ENCODE measurements at places on chromosomes 4 and X.

GRCh38 chrX:8773117-8773516 lies 28.1 kb downstream of the FAM9A start:
- H3K4me1 ChIP-seq, result no peaks in the 10 kb centered on the region
- no peaks in the 10 kb centered on the region for H3K27me3 ChIP-seq
- no peak for DNase-seq
- H3K36me3 ChIP-seq, result no peaks in the 10 kb centered on the region
- H3K27ac ChIP-seq, result no peak overlapping the region
- no peak overlapping the region for H3K4me3 ChIP-seq

GRCh38 chrX:3442691-3443090 lies 96.2 kb upstream of the MXRA5 start:
- DNase-seq, result no peak
- H3K36me3 ChIP-seq, result no peaks in the 10 kb centered on the region
- no peak overlapping the region for H3K4me3 ChIP-seq
- H3K4me1 ChIP-seq, result no peaks in the 10 kb centered on the region
- H3K27ac ChIP-seq, result no peak overlapping the region
- H3K27me3 ChIP-seq, result no peaks in the 10 kb centered on the region

GRCh38 chr4:18735740-18736268 lies 714.2 kb upstream of the LCORL start:
- H3K4me1 ChIP-seq, result no peaks in the 10 kb centered on the region
- no peak for DNase-seq
- H3K27ac ChIP-seq, result no peak overlapping the region
- no peaks in the 10 kb centered on the region for H3K27me3 ChIP-seq

DNA sequence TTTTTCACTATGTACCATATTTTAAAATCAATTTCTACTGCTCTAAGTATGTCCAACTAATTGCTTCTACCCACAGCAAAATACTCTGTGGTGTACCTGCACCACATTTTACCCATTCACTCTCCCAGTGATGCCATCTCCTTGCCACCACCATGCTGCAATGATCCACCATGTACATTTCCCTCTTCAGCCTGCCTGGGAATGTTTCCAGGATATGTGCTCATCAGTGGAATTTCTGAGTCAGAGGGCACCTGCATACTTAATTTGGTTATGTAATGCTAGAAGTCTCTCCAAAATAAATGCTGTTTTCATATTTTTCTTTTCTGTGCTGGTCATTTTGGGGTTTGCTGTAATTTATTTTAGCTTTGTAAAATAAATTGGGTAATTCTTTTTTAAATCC lies 33.2 kb upstream of the OCIAD2 start:
- no peak overlapping the region for H3K27ac ChIP-seq
- H3K4me3 ChIP-seq, result no peak overlapping the region
- no peaks in the 10 kb centered on the region for H3K36me3 ChIP-seq
- no peaks in the 10 kb centered on the region for H3K27me3 ChIP-seq

DNA sequence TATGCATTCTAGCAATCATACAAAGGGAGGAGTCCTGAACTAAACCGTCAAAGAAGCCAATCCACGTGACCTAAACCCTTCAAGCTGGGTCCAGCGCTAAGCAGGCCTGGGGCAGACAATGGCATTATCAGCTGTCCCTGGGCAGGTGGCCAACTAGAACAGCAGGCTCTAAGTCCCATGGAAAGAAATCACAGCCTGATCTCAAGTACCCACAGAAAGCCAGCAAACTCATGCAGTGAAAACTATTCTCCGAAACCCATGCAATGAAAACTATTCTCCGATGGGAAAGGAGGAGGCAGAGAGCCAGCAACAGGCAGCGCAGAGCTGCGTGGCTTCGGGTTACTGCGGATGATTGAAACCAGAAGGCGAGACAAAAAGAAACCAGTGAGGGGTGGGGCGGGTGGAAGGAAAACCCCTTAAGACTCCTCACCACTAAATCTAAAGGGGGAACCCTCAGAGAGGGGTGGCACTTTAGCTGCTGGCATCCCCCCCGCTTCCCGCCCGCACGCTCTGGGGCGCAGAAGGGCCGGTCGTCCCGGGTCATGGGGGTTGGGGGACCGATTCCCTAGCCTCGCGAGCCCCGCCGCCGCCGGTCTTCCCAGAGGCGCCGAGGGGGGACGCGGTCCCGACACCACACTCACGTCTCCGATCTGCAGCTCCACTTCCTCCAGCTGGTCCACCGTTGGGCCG lies 567 bp downstream of the C4orf46 start:
- DNase-seq, result peak; percentile 58
- H3K27ac ChIP-seq, result peak overlapping the region; percentile 91
- peaks cover 19% of the 10 kb centered on the region for H3K4me1 ChIP-seq
- peak overlapping the region; percentile 83 for H3K4me3 ChIP-seq
- H3K27me3 ChIP-seq, result no peaks in the 10 kb centered on the region
- H3K36me3 ChIP-seq, result no peaks in the 10 kb centered on the region

- H3K27me3 ChIP-seq, result no peaks in the 10 kb centered on the region
- no peaks in the 10 kb centered on the region for H3K4me1 ChIP-seq
- H3K4me3 ChIP-seq, result no peak overlapping the region
- no peak for DNase-seq
Measured at GRCh38 chr4:73718375-73719373, 21.7 kb upstream of the CXCL8 start.

- DNase-seq, result no peak
- peaks cover 92% of the 10 kb centered on the region for H3K36me3 ChIP-seq
- H3K27me3 ChIP-seq, result no peaks in the 10 kb centered on the region
- H3K4me1 ChIP-seq, result peaks cover 47% of the 10 kb centered on the region
Measured at GRCh38 chr4:3108211-3108610, 33.7 kb downstream of the HTT start.

- no peak for DNase-seq
- no peaks in the 10 kb centered on the region for H3K27me3 ChIP-seq
- no peaks in the 10 kb centered on the region for H3K36me3 ChIP-seq
- no peaks in the 10 kb centered on the region for H3K4me1 ChIP-seq
- H3K27ac ChIP-seq, result no peak overlapping the region
Measured at GRCh38 chrX:40325161-40325560, 227.4 kb upstream of the BCOR start.

GRCh38 chr4:126369076-126369475 lies 1054.3 kb downstream of the FAT4 start:
- H3K27ac ChIP-seq, result no peak overlapping the region
- no peak overlapping the region for H3K4me3 ChIP-seq
- DNase-seq, result no peak
- no peaks in the 10 kb centered on the region for H3K27me3 ChIP-seq

GRCh38 chrX:153803211-153804099 lies 9.0 kb downstream of the SSR4 start:
- no peak overlapping the region for H3K27ac ChIP-seq
- no peaks in the 10 kb centered on the region for H3K4me1 ChIP-seq
- no peak for DNase-seq
- H3K27me3 ChIP-seq, result no peaks in the 10 kb centered on the region
- no peak overlapping the region for H3K4me3 ChIP-seq

DNA sequence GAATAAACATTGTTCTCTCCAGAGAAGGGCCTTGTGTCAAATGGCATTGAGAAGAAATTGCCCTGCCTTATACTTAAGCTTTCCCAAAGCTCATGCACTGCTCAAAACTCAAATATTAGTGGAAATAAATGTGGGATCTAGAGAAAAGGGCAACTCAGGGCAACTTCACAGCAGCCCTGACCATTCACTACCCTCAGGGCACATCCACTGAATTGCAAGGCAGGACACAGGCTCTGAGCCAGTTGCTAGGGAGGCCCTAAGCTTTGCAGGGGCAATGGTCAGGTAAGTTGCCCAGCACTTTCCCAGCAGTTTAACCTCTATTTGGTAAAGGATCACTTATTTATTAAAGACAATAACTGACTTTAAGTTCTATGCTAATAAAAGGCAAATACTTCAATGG lies 255.3 kb upstream of the TEX13A start:
- no peak overlapping the region for H3K27ac ChIP-seq
- no peaks in the 10 kb centered on the region for H3K27me3 ChIP-seq
- H3K4me3 ChIP-seq, result no peak overlapping the region
- no peaks in the 10 kb centered on the region for H3K36me3 ChIP-seq
- H3K4me1 ChIP-seq, result no peaks in the 10 kb centered on the region

GRCh38 chr4:101835121-101835904 lies 44.8 kb downstream of the BANK1 start:
- H3K27ac ChIP-seq, result no peak overlapping the region
- H3K4me1 ChIP-seq, result peaks cover 10% of the 10 kb centered on the region
- H3K36me3 ChIP-seq, result no peaks in the 10 kb centered on the region
- H3K4me3 ChIP-seq, result no peak overlapping the region
- H3K27me3 ChIP-seq, result no peaks in the 10 kb centered on the region

DNA sequence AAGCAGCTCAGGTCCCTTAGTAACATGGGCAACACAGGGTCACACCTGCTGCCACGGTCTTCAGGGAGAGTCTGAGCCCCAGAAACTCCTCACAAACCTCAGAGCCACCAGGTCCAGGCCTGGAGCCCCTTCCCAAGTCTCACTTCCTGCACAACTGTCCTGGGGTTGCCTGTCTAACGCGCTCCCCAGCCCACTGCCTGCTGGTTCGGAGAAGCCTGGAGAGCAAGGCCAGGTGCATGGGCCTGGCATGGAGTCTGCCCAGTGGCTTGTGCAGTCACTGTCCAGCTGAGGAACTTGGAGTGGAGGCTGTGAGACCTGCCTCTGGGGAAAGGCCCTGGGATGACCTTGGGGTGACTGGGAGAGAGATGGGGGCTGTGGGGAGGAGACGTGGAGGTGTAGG lies 28.0 kb downstream of the FAM53A start:
- H3K4me3 ChIP-seq, result no peak overlapping the region
- no peak overlapping the region for H3K27ac ChIP-seq
- no peaks in the 10 kb centered on the region for H3K4me1 ChIP-seq

DNA sequence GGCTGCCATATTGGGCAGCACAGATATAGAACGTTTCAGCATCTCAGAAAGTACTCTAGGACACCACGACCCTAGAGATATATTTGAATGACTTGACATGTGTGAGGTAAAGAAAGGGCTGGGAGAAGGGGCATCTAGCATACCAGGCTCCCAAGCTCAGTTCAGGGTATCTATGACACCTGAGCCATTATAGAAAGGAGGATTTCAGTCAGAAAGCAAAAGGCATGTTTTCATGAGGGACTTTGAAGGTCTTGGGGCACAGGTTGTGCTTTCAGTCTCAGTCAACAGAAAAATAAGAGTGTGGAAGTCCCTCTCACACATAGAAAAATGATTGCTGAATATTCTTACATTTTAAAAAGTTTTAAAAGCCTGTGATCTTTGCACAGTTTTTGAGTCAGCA lies 51.6 kb downstream of the NIPAL1 start:
- H3K27me3 ChIP-seq, result no peaks in the 10 kb centered on the region
- H3K36me3 ChIP-seq, result no peaks in the 10 kb centered on the region
- H3K4me3 ChIP-seq, result no peak overlapping the region
- H3K27ac ChIP-seq, result no peak overlapping the region
- DNase-seq, result no peak

GRCh38 chrX:119410027-119410819 lies 11.1 kb downstream of the SLC25A43 start:
- peak; percentile 75 for DNase-seq
- no peak overlapping the region for H3K27ac ChIP-seq
- no peaks in the 10 kb centered on the region for H3K36me3 ChIP-seq
- no peak overlapping the region for H3K4me3 ChIP-seq
- H3K4me1 ChIP-seq, result no peaks in the 10 kb centered on the region
- no peaks in the 10 kb centered on the region for H3K27me3 ChIP-seq

GRCh38 chr4:154731756-154732155 lies 12.0 kb upstream of the LRAT start:
- no peaks in the 10 kb centered on the region for H3K4me1 ChIP-seq
- no peak for DNase-seq
- H3K27ac ChIP-seq, result no peak overlapping the region
- no peaks in the 10 kb centered on the region for H3K36me3 ChIP-seq
- H3K4me3 ChIP-seq, result no peak overlapping the region

GRCh38 chrX:15797707-15798106 lies 7.4 kb downstream of the ZRSR2 start:
- no peaks in the 10 kb centered on the region for H3K27me3 ChIP-seq
- H3K4me3 ChIP-seq, result no peak overlapping the region
- no peak for DNase-seq
- peaks cover 16% of the 10 kb centered on the region for H3K36me3 ChIP-seq

DNA sequence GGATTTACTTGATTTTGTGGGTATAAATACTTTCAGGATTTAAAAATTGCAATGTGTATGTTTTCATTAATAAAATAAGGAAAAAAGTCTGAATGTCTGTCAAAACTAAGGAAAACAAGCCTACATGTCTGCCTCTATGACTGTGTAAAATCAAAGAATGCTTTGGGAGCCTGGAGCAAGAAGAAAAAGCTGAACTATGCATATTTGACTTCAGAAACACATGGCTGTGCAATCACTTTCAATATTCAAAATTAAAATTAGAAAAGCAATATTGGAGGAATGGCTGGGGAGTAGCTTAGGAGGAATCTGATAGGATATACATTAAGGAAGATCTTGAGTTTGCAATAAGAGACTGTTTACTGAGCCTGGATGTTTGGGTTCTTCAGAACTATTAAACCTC lies 147.1 kb downstream of the ADAM29 start:
- no peak overlapping the region for H3K4me3 ChIP-seq
- H3K4me1 ChIP-seq, result no peaks in the 10 kb centered on the region
- H3K27ac ChIP-seq, result no peak overlapping the region
- H3K27me3 ChIP-seq, result no peaks in the 10 kb centered on the region

DNA sequence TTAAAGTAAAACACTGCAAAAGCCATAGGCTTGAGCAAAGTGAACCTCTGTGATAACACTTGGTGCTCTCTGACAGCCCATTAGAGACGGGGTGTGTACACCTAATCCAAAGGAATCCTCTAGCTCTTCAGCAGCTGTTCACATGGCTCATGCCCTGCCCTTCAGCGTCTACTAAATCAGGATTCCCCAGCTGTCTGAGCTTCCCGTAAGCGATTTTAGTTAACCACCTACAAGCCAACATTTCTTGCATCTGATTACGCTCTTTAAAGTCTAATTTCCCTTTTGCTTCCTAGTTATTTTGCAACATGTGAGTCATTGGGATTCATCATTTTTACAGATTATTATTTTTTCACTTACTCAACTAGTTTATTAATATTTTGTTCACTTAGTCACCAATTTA lies 6.5 kb downstream of the DMD start:
- no peaks in the 10 kb centered on the region for H3K4me1 ChIP-seq
- no peaks in the 10 kb centered on the region for H3K27me3 ChIP-seq
- no peaks in the 10 kb centered on the region for H3K36me3 ChIP-seq
- no peak for DNase-seq
- no peak overlapping the region for H3K27ac ChIP-seq

- peaks cover 7% of the 10 kb centered on the region for H3K4me1 ChIP-seq
- H3K27me3 ChIP-seq, result no peaks in the 10 kb centered on the region
Measured at GRCh38 chrX:45778616-45779015, 577.9 kb upstream of the DIPK2B start.

DNA sequence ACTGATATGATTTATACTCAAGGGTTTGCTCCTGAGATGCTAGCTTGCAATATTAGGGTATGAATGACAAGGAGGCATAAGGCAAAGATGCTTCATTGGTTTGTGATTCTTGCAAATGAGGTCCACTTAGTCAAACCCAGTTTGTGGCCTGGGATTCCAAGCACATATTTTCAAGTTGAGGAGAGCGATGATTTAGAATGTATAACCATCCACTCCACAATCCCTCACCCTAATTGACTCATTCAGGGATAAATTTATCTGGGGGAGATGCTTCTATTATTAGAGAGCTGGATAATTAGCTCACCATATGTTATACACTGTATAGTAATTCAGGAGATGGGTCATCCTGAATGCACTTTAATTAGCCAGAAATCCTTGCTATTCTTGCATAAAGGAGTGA lies 118.3 kb upstream of the PUDP start:
- H3K27me3 ChIP-seq, result no peaks in the 10 kb centered on the region
- no peak for DNase-seq
- no peaks in the 10 kb centered on the region for H3K36me3 ChIP-seq
